ENCODE measurements at places on chromosomes 7 and 10.

- DNase-seq: no peak
Observed at GRCh38 chr10:68900427-68901104, 549 bp upstream of the DDX50 start.

DNA sequence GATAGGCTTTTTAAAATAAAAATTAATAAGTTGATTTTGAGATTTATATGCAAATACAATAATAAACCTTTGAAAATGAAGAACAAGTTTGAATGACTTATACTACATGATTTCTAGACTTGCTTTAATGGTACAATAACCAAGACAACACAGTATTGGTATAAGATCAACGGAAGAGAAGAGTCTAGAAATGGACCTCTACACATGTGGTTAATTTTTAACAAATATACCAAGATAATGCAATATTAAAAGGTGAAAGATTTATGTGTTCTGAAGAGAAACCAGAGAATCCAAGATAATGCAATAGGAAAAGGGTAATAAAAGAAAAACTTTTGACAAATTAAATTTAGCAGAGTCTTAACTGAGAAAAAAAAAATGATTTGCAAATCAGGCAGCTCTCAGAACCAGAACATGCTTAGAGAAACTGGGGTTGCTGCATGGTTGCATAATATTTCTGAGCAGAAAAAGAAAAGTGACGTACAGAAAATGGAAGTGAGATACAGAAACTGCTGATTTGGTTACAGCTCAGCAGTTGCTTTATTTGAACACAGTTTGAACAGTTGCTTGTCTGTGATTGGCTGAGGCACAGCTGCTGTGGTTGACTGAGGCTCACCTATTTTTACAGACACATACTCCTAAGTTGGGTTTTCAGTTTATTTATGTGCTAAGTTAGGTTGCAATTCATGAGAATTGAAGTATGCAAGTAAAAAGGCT is 365.9 kb downstream of the CRPPA start:
- no peak for DNase-seq

GRCh38 chr7:37495574-37496184 is 47.0 kb upstream of the ELMO1 start:
- no peak for DNase-seq

GRCh38 chr10:110311357-110311949 is 6.7 kb upstream of the SMNDC1 start:
- DNase-seq: peak; percentile 45

DNA sequence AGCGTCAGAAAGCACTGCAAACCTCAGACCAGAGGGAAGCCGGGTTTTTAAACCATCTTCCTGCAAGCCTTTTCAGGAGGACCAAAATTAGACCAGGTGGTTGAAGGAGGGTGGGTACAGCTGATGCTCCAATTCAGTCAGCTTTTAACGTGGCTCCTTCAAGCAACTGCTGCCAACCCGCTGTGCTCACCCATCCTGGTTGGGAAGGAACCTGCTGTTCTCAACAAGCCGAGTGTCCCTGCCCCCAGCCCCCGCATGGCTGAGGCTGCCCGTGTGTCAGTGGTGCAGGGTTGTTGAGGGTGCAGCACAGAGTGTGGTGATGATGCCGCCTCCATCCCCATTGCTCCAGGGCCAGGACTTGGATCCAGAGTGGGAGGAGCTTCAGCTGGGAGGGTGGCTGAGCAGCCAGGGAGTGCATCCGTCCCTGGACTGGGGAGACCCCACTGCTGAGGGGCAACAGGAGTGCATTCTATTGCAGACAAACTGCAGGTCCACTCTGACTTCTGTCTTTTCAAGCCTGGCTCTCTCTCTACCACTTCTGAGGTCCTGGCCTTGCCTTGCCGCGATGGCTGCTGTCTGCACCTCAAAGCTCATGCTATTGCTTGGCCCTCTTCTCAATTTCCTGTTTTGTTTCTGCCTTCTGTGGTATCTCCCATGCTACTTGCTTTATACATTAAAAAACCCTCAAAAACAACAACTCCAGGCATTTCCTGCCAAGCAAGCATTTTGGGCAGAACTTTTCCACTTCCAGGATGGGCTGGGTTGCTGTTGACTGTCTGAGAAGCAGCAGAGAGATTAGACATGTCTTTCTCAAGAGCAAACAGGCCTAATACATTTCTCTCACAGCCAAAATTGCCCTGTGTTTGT is 134.7 kb downstream of the DNAJB6 start:
- DNase-seq: no peak

DNA sequence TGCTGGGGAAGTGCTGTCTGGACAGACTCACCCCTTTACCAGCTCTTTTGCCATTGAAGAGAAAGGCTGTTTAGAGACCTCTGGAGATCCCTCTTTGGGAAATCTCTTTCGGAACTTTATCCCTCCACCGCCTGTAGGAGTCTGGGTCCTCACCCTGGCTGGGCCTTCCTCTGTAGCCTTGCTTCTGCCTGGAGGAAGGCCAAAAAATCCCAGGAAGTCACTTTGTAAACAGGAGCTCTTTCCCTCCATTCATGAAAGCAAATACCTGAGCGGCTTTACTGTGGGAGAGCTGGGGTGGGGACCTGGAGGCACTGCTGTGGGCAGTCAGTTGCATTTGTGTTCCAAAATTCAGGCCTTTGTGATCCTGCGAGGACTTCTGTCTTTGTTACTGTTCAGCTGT is 126.2 kb downstream of the KLF6 start:
- DNase-seq: no peak

GRCh38 chr10:102455893-102456471 is 4.6 kb upstream of the C10orf95 start:
- DNase-seq: no peak

- DNase-seq: no peak
Observed at GRCh38 chr10:12482587-12482986, 133.2 kb downstream of the CAMK1D start.

GRCh38 chr7:103597606-103598005 is 151.6 kb upstream of the SLC26A5 start:
- DNase-seq: no peak

- DNase-seq: no peak
Observed at GRCh38 chr7:107945332-107945731, 54.3 kb downstream of the DLD start.

DNA sequence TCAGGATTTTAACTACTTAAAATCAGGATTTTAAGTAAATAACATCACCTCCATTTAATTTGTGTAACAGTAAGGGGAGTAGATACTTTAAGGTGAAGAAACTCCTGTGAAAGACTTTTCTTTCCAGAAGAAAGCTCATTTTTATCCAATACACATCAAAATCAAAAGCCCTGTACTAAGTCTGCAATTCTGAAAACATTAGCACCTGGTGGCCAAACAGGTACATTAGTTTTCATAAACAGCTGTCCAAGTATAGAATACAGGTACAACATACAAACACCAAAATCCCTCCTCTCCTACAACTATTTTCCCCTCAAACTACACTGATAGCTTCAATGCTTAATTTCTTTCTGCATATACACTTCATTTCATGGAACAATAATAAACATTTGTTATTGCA is 22.9 kb downstream of the FAM3C start:
- DNase-seq: no peak

- DNase-seq: no peak
Observed at GRCh38 chr10:4018054-4018511, 233.1 kb upstream of the KLF6 start.

- DNase-seq: no peak
Observed at GRCh38 chr7:106126170-106126938, 14.2 kb upstream of the SYPL1 start.

DNA sequence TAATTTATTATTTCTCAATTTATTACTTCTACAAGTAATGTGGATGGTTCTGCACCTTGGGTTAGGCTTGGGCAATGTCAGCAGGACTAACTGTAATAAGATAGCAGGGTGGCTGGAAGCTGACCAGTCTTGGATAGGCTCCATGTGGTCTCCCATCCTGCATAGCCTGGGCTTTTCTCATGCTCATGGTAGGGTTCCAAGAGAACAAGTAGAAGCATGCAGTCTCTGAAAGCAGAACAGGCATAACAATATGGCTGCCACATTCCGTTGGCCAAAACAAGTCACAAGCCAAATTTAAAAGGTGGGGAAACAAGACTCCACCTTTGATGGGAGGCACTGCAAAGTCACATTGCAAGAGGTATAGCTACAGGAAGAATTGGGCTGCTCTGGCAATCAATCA is 98.6 kb upstream of the MDFIC start:
- DNase-seq: no peak

DNA sequence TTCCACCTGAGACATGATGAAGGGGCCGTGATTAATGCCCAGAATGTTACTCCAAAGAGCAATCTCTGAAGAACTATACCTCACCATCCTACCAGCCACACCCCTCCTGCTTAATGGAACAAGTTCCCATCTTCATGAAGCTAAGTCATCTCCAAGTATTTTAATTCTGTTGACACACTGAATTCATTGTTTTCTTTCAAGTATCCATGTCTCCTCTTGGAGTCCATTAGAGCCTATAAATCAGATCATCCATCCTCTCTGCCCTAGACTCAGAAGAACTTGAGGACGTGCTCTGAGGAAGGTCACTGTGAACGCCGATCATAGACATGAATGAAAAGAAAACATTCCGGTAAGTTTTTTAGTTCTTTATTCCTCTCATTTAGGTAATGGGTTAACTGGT is 126.8 kb downstream of the RSU1 start:
- no peak for DNase-seq

GRCh38 chr10:99784727-99785441 is 2.4 kb downstream of the ABCC2 start:
- no peak for DNase-seq

- DNase-seq: no peak
Observed at GRCh38 chr10:5461203-5461588, 38.2 kb downstream of the CALML5 start.

DNA sequence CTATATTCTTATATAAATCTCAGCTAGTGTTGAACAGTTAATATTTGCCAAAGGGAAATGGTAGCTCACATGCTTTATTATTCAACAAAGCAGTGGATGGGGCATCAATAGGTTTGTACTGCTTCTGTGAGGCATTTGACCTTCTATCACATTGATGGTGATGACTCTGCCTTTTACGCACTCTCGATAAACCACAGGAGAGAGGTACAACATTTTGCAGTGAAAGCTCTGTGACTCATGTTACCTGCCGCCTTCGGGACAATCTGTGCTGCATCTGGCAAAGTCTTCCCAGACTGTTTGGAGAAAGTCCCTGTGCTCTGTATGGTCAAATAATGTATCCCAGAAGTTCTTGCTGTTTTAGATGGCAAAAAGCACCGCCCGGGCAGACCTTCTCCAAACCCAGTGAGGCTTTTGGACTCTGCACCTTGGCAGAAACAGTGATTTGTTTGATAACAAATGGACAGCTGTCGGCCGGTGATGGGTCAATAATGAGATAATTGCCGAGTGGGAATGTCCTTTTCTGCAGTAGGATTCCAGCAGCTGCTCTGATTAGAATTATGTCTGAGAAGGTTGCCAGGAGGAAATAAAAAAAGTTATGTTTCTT is 61.0 kb downstream of the PLPP4 start:
- no peak for DNase-seq

- no peak for DNase-seq
Observed at GRCh38 chr10:4704034-4704545, 121.9 kb upstream of the AKR1E2 start.
